ENCODE measurements at places on chromosomes 1 and 21.

DNA sequence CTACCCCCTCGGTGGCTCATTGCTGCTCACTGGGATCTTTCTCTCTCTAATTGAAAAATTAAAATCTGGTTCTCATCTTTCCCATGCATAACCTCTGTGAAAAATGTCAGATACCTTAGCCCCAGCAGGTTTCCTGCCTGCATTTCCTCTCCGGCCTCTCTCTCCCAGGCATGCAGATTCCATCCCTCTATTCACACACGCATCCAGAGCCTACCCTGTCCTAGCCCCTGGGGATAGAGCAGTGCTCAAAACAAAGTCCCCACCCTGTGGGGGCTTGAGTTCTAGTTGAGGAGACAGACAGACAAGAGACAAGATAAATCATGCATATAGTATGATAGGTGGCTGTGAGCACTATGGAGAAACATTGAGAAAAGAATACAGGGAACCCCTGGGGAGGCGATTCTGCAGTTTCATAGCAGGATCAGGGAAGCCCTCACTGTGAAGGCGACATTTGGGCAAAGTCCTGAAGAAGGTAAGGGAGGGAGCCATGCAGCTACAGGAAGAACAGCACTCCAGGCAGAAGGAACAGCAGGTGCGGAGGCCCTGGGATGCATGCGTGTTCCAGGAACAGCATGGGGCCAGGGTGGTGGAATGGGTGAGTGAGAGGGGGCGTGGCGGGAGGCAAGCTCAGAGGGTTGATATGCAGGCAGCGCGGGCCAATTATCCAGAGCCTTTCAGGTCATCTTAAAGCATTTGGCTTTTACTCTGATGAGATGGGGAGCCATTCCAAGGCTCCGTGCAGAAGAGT lies 3.5 kb upstream of the BSND start:
- no peak for DNase-seq

DNA sequence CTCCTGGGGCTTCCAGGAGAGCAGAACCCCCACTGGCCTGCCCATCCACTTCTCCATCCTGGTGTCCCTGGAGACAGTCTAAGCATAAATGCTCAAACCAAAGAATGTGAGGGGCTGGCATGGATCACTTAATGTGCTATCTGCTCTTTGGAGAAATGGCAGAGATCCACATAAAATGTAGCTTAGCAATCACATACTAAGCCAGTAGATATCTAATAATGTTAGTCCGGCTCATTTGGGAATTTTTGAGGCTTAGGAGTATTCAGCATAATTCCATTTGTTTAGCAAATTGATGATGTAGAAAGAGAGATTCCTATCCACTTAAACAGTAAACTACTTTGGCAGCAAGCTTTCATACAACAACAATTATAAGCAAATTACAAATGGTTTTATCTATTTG lies 90.7 kb downstream of the TENT5C start:
- no peak for DNase-seq

DNA sequence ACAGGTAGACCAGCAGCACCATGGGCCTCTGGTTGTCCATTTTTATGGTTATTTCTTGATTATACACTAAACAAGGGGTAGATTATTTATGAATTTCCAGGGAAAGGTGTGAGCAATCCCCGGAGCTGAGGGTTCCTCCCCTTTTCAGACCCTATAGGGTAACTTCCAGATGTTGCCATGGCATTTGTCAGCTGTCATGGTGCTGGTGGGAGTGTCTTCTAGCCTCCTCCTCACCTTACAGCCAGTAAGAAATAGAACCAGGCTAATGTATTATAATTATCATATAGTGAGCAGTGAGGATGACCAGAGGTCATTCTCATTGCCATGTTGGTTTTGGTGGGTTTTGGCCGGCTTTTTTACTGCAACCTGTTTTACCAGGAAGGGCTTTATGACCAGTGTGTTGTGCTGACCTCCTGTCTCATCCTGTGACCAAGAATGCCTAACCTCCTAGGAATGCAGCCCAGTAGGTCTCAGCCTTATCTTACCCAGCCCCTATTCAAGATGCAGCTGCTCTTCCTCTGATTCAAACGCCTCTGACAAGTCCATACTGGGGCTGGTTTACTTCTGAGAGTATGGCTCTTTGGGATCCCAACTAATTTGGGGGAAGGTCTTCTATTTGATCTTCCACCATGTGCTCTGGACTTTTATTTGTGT lies 13.5 kb upstream of the TINAGL1 start:
- DNase-seq, result no peak

GRCh38 chr1:45116340-45116739 lies 90.1 kb downstream of the ZSWIM5 start:
- no peak for DNase-seq

- no peak for DNase-seq
Measured at GRCh38 chr1:7582460-7582972, 188.6 kb upstream of the VAMP3 start.

GRCh38 chr1:9500756-9501754 lies 38.2 kb upstream of the SLC25A33 start:
- DNase-seq, result no peak

GRCh38 chr1:30374400-30375070 lies 348.9 kb downstream of the MATN1 start:
- DNase-seq, result no peak

DNA sequence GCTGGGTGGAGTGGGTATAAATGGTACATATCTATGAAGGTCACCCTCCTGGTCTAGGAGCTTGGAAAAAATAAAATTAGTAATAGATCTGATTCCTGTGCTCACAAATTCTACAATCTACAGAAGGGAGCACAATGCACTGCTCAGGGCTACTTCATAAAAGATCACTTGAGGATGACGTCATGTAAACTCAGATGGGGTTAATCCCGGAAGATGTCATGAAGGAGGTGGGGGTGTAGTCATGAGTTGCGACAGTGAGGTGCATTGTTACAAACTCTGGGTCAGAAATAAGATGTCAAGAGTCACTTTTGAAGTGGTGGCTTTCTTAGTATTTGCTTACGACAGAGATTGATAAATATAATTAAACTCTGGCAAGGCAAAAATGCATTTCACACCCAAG lies 68.2 kb downstream of the LHX9 start:
- DNase-seq, result no peak

DNA sequence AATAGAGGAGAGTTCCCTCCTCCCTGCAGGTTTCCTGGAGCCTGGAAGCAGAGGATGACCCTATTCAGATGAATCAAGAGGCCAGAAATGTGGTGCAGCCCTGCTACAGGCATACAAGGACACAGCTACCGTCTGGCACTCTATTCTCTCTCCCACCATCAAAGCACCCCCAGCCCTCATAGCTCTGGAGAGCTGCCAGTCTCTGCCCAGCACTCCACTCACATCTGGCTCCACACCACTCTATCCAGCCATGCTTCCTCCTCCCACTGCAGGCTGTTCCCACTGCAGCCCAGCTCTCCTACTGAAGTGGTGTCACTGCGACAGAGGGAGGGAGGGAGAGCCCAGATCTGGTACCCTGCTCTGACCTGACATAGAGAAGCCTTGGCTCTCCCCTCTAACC lies 18.4 kb downstream of the SYT2 start:
- no peak for DNase-seq

- DNase-seq, result no peak
Measured at GRCh38 chr1:109213345-109213823, 334 bp upstream of the SARS1 start.

DNA sequence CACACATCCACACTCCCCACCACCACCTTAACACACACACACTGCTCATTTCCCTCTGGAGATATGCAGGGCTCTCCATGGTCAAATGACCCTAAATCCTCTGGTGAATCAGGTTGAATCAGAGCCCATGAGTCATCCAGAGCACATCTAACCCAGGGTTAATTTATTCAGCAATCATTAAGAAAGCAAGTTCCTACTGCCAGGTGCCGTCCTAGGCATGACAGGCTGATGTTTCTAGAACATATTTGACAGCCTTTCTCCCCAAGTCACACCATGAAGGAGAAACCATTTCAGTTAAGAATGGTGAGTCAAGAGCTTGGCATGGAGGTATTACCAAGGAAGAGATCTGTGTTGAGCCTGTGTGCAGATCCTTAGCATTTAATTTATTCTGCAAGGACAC lies 194.3 kb upstream of the CAMK1G start:
- peak; percentile 78 for DNase-seq

DNA sequence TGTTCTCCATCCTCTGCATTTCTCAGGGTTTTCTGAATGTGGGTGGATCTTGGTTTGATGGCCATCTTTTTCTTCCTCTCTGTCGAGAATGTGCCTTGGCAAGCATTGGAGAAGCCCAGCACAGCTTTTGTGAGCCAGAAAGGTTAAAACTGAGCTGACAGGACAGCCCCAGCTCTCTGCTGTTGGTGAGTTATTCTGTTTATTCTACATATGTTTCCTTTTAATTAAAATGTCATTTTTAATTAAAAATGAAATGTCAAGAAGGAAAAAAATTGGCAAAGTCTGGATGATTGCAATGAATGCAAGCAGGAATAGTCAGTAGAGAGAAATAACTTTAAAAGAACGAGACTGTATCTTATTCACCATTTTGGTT lies 325.8 kb downstream of the PTBP2 start:
- DNase-seq, result no peak

DNA sequence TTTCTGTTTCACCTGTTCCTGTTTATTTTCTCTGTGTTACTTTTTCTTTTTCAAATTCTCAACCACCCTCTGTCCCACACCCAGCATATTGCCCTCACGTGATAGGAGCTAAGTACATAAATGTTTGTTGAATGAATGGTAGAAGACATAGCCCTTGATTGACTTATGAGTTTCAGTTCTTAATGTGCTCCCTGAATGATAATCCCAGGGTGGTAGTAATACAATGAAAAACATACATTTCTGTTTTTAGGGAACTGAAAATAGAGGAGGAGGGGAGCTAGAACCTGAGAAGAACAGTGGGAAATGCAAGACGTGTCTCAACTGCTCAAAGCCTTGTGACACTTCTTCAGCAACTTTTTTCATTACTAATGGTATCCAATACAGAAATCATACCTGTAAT lies 147.1 kb downstream of the SPATA46 start:
- no peak for DNase-seq

DNA sequence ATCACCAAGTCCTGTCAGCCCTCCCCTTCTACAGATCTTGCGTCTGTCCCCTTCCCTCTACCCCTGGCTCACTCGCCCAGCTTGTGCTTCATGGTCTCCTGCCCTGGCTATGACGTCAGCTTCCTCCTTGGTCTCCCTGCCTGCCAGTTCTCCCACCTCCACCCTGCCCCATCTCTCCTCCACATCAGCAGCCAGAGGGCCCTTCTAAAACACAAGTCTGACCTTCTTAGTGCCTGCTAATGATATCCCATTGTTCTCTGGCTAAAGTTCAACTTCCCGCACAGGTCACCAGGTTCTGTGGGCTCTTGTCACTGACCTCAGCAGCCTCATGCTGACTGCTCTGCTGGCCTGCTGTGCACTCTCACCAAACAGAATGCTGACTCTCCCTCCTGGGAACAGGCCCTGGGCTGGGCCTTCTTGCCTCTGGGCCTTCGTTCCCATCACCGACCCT lies 24.7 kb upstream of the MYCL start:
- DNase-seq, result no peak

- no peak for DNase-seq
Measured at GRCh38 chr1:51303751-51304251, 26.6 kb downstream of the TTC39A start.

GRCh38 chr1:222266223-222267196 lies 281.4 kb downstream of the HHIPL2 start:
- DNase-seq, result no peak

- no peak for DNase-seq
Measured at GRCh38 chr1:40204856-40205255, 42.9 kb upstream of the TMCO2 start.

GRCh38 chr1:161209790-161210409 lies 5.2 kb upstream of the FCER1G start:
- no peak for DNase-seq

DNA sequence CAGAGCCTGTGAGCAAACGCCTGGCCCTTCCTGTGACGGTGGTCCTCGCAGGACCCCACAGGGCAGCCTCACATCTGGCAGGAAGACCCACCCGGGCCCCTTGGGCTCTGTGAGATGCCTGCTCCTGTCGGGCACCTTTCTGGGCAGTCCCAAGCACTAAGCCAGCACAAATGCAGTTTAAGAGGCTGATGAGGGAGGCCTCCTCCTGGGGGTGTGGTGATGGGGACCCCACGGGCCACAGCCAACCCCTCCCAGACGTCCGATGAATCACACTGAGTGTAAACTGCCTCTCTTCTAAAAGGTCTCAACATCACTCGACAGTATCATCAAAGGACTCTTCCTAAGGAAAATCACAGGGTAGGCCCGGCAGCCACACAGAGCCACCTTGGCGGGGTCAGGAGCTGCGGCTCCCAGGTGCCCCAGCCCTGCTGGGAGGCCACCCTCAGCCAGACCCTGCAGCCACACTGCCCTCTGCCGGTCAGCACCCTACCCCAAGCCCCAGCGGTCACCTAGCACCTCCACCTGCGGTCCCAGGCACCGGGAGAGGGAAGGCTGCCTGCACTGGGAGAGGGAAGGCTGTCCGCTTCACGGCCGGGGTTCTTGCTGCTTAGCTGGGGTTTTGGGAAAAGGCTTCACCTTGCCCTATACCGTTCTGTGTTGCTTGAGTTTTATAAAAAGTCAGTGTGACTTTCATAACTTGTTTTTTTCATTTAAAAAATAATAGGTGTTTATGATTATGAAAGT lies 3.9 kb upstream of the PRKCZ start:
- DNase-seq, result no peak

GRCh38 chr1:237306726-237307125 lies 264.7 kb downstream of the RYR2 start:
- no peak for DNase-seq

GRCh38 chr1:227893300-227893948 lies 54.3 kb downstream of the WNT9A start:
- no peak for DNase-seq

DNA sequence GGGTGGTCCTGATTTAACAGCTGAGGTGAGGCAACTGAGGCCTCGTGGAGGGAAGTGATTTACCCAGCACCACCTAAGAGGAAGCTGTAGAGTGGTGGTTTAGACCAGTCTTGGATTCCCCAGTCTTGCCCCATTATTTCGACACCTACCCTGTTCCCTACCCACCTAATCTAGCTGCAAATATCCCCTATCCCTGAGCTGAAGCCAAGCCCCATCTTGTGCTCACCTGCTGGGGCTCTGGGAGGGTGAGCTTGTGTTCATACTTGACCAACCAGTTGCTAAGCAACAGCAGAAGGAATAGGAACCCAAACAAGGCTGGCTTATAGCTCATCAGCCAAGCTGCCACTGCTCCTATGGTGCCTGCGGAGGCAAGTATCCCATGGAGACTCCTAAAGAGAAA lies 2.0 kb downstream of the TEX46 start:
- DNase-seq, result no peak

GRCh38 chr21:38679534-38679933 lies 126.2 kb upstream of the ETS2 start:
- peak; percentile 25 for DNase-seq

DNA sequence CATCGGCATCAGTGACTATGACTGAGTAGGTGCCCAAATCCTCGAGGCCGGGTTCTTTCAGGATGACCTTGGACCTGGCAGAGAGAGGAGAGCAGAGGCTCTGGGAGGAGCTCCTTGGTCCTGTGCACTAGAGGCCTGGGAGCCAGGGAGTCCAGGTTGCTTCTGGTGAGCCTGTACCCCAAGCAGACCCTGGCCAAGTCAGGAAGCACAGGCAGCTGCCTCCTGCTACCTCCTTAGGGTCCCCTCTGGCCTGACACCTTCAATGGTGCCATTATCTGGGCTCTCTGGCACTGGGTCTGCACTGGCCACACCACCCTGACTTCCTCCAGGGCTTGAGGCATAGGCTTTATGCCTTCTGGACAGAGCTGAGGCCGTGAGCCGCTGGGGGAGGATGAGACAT lies 37.7 kb downstream of the MYOM3 start:
- DNase-seq, result no peak

Measured in skeletal muscle cell (primary cell).